Activated CD4-positive, alpha-beta T cell treated with anti-CD3 and anti-CD28 coated beads, Interleukin-2, amount 50 U/mL, for 48 hours (primary cell): ENCODE measurements at places on chromosomes 11 and 22.

- DNase-seq: no peak
Measured at GRCh38 chr11:70460111-70460510, 61.8 kb downstream of the CTTN start.

GRCh38 chr11:111403051-111403726 lies 24.1 kb upstream of the POU2AF1 start:
- no peak for DNase-seq

GRCh38 chr22:19841641-19842392 lies 12.9 kb downstream of the GNB1L start:
- no peak for DNase-seq

- no peak for DNase-seq
Measured at GRCh38 chr22:26570115-26570514, 19.8 kb downstream of the TPST2 start.

- no peak for DNase-seq
Measured at GRCh38 chr22:25146307-25146706, 53.4 kb upstream of the CRYBB3 start.

- no peak for DNase-seq
Measured at GRCh38 chr11:106276859-106277436, 199.5 kb downstream of the AASDHPPT start.

GRCh38 chr11:84465040-84465439 lies 1162.1 kb downstream of the DLG2 start:
- DNase-seq: no peak

DNA sequence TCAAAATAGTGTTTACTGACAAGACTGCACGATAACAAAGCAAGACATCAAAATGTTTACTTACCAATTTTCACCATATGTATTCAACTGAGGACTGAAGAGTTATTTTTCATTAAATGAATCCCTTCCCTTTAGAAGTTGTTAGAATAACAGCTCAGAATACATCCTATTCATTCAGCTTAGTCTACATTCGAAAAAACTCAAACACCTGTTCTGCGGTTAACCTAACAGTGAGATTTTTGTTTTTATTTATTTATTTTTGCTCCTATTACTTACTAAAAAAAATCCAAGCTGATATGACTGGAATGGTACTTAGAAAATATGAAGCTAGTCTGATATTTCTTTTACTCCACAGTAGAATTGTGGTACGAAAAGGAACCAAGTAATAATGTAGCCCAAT lies 10.0 kb downstream of the KCNA4 start:
- DNase-seq: no peak

DNA sequence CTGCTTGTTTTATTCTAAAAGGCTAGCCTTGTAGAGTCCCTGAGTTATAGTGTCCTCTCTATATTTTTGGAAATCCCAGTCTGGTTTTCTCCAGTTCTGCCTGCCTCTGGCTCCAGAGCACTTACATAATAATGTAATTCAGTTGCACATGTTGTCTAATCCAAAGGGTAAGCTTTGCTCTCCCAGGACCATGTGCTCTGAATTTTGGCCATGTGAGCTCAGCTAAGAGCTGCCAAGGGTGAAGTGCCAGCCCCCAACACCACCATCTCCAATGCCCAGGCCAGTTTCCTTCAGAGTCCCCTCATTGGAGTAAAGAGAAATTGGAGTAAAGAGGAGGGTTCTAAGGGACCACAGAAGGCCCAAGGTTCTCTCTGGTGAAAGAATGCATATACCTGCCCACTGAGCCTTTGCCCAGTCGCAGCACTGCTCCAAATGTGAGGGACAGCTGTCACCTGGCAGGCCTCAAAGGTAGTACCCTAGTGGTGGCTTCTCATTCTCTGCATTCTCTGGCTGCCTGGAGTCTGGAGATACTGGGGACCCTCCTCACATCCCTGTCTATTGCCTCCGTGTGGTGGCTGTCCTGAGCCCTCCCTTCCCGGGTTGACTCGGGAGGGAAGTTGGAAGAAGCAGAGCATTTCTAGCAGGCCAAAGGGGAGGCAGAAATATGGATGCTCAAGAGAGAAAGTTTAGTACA lies 4.9 kb downstream of the CRY2 start:
- no peak for DNase-seq
